Stimulated activated CD8-positive, alpha-beta memory T cell treated with anti-CD3 and anti-CD28 coated beads, Interleukin-15, amount 100 ng/mL, for 48 hours (primary cell): ENCODE measurements at places on chromosomes 7 and 10.

GRCh38 chr10:21689881-21690280, 155.8 kb downstream of the MLLT10 start:
- DNase-seq = no peak

GRCh38 chr7:12493407-12493806, 77.1 kb upstream of the SCIN start:
- DNase-seq = no peak

DNA sequence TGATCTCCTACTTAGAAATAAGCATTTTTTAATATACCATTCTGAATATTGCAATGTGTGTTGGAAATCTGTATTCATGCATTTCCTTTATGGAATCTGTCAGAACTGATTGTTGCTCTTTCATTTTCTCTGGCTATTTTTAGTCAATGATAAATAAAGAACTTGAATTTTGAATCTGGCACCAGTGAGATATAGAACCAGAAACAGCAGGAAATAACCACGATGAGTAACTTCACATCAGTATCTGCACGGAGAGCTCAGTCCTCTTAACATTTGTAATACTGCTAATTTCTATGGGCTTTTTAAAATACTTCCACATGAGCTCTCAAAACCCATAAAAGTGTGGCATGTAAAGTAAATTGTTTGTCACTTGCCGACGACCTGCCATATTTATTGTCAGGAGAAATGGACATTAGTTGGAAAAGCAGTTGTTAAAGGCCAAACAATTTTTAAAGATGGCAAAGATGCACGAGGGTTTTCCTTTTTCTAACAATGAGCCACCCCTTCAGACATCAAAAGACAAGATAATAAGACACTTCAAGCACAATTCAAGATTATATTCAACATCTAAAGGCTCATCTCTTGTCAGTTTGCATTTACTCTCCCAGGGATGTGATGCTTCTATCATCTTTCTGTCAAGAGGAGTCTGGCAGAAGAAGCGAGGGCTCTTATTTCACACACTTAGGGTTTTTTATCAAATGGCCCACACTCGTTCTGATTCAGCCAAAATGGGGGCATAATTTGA, 118.3 kb downstream of the POU6F2 start:
- no peak for DNase-seq

GRCh38 chr10:12482587-12482986, 133.2 kb downstream of the CAMK1D start:
- no peak for DNase-seq

- DNase-seq = peak; percentile 20
These were observed 106.1 kb downstream of the PRKCQ start for GRCh38 chr10:6473901-6474370.

DNA sequence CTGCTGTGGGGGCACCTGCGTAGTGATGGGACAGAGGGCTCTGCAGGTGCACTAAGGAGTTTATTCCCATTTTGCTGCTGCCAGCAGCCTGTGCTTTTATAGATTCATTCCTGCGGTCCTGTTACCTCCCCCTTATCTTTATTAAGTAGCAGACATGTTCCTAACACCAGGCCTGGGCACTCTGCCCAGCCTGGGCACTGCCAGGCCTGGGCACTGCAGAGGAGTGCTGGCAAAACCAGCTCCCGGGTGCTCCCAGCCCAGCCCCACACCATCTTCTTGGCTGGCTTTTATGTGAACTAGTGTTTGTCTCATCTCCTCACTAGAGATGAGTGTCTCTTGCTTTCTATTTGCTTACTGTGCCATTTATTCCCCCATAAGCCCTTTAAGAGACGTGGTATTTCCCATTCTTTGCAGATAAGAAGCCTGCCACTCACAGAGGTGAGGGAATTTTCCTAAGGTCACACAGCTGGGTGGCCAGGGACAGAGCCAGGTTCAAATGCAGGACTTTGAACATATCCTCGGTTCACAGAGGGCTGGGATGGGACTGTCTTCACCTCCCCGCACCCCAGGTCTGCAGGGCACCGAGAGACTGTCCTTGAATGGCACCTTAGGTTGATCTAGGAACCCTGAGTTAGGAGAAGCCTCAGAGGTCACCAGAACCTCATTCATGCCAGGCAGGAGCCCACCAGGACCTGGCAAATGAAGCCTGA, 14.6 kb upstream of the DRGX start:
- DNase-seq = no peak

- DNase-seq = no peak
These were observed 10.4 kb downstream of the BLVRA start for GRCh38 chr7:43768887-43769272.

DNA sequence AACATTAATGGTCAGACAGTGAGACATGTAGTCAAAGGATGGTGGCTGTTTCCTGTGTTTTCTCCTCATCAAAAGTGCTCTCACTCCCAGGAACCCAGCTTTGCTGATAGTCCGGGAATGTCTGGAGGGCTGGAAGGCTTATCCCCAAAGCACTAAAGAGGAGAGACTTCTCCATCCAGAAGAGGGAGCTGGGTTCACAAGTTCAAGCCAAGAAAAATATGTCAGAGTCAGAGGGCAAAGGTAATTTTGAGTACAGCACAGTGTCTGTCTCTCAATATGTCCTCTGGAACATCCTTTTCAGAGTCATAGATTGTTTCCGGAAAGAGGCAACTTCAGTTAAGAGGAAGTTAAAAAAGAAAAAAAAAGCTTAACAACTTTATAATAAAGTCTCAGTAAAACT, 281.5 kb upstream of the PHYHIPL start:
- no peak for DNase-seq

- no peak for DNase-seq
These were observed 130.2 kb downstream of the GPR37 start for GRCh38 chr7:124635416-124635815.

- DNase-seq = no peak
These were observed 112.6 kb upstream of the ADAM12 start for GRCh38 chr10:126500866-126501265.

DNA sequence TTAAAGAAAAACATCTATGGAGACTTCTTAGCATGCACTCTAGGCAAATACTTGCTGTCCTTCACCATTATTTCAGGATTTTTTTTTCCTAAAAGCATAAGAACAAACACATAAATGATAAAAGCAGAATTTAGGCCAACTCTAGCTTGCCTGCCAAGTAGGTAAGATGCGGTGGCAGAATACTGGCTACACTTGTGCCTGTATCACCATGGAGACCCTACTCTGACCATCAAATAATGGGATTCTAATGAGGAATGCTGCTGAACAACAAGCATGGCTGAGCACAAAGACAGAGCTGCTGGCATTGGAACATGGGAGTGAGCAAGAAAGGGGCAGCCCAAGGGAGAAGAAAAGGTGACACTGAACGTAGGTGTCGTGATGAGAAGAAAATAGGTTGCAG, 18.5 kb upstream of the TAS2R40 start:
- no peak for DNase-seq
